ENCODE measurements at places on chromosomes 12 and 14.

GRCh38 chr12:124352839-124353238 is 57.9 kb downstream of the RFLNA start:
- no peak for DNase-seq

GRCh38 chr12:102423462-102423861 is 56.9 kb downstream of the IGF1 start:
- no peak for DNase-seq

DNA sequence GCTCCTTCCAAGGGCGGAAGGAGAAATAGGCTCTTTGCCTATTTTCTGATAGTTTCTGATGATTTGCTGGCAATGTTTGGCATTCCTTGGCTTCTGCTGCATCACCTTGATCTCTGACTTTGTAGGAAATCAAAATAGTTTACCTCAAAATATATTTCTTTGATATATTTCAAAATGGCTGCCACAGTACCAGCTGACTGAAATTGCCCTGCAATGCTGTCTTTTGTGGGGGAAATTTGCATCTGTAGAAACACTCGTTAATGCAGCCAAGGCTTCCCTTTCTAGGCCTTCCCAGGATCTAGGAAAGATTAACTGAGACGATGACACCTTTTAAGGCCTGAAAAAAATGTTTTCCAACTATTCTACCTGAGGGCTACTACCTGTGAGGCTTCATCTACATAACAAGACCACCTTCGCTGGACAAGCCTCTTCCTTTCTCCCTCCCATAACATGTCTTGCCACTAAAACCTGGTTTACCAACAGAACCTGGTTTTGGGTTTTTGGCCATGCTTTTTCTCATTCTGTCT is 212.8 kb upstream of the SSTR1 start:
- DNase-seq: no peak

GRCh38 chr12:11497995-11498394 is 102.6 kb upstream of the PRB2 start:
- DNase-seq: no peak

GRCh38 chr12:98750511-98750910 is 105.4 kb downstream of the APAF1 start:
- no peak for DNase-seq

DNA sequence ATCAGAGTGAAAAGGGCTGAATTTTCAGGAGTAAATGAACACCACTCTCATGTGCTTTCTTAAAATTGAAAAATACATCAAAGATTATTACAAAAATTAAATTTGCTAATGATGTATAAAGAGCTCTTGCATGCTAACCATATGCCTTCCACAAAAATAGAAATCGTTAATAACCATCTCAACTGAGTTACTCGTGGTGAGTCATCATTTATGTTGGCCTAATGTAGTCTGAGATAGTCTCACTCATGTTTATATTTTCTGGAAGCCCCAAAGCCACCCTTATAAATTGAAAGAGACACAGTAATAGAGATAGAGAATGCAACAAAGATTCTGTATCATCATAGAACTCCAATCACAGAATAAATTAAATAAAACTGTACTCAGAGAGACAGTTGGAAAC is 131.2 kb downstream of the KCNH5 start:
- no peak for DNase-seq

DNA sequence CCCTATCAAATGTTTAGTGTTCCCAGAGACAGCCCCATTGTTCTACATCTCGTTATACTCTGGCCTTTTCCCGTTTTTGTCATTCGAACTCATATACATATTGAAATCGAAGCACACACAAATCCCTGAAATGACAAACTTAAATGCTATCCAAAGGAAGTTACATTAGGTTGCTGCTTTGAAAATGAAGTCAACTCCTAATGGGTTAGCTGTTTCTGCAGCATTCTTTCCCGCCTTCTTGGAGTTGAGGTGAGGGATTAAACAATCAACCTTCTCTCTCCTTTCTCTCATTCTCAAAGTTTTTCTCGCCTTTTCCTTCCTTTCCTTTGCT is 642 bp upstream of the PHC1 start:
- DNase-seq: no peak

GRCh38 chr12:127257366-127257935 is 1009.5 kb upstream of the TMEM132C start:
- no peak for DNase-seq

- no peak for DNase-seq
Measured at GRCh38 chr14:72443991-72444441, 449.9 kb downstream of the DPF3 start.

DNA sequence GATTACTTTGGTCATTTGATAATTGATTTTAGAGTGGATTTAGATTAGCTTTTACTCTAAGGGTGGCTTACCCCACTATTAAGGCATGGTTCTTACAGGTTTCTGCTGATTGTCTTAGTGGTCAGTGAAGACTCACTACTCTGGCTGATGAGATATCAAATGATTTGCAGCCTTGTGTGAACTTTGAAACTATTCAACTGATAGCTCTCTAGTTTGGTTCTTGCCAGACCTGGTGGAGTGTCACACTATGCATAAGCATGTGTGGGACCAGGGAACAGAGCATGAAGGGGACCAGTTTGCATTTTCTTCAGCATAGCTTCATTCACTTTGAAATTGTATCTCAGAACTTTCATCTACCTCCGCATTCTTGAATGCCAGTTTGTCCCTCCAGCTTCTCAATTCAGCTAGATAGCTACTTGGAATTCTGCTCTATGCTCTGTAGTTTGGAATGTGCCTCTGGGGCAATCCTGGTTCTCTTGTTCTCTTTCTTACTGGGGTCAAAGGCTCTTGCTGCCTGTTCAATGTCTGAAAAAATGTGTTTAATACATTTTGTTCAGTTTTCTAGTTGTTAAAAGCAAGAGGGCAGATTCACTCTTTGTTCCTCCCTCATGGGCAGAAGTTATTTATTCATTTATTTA is 12.7 kb downstream of the SCYL2 start:
- DNase-seq: no peak

- DNase-seq: no peak
Measured at GRCh38 chr14:52607061-52607460, 54.4 kb downstream of the GPR137C start.

GRCh38 chr14:64928239-64929013 is 14.1 kb downstream of the GPX2 start:
- DNase-seq: no peak

GRCh38 chr12:22043943-22044342 is 2.1 kb upstream of the CMAS start:
- DNase-seq: no peak

- DNase-seq: no peak
Measured at GRCh38 chr12:113818833-113819232, 147.3 kb downstream of the RBM19 start.

- DNase-seq: peak; percentile 14
Measured at GRCh38 chr12:68746572-68747180, 700 bp downstream of the SLC35E3 start.

DNA sequence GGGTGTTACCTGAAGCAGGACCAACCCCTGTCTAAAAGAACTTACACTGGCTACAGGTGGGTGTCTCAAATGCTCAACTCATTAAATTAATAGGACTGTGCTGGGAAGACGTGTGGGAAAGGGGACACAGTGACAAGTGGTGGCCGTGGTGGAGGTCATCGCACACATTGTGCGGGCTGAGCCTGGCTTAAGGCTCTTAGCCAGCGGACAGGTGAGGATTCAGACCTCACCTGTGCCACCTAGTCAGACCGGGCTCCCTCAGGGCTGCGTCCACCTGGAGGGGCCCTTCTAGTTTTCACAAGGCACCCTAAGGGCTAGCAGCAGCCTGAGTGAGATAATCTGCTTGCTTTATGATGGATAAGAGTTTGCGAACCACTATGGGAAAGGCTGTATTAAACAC is 125.2 kb upstream of the FKBP4 start:
- DNase-seq: no peak

Measured in activated T-cell treated with anti-CD3 and anti-CD28 coated beads for 1 hour (primary cell).